ENCODE measurements at places on chromosomes 2 and 18.

DNA sequence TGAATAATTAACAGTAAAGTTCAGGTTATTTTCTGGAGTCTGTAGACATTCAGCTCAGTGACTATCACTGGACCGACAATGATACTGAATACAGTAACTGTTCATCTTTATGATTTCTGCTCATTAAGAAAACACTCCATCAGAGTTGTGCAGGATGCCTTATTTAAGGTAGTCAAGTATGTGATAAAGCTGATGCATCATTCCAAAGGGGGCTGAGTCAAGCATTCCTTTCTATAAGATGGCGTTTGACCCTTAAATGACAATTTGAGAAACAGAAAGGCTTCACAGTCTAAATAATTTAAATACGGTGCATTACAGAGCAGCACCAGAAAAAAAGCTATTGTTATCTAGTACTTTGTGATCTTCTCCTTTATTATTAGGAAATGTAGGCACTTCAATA, 131.1 kb downstream of the CDH2 start:
- DNase-seq: no peak

- DNase-seq: no peak
These were observed 1.4 kb downstream of the ASB3 start for GRCh38 chr2:53785366-53785765.

DNA sequence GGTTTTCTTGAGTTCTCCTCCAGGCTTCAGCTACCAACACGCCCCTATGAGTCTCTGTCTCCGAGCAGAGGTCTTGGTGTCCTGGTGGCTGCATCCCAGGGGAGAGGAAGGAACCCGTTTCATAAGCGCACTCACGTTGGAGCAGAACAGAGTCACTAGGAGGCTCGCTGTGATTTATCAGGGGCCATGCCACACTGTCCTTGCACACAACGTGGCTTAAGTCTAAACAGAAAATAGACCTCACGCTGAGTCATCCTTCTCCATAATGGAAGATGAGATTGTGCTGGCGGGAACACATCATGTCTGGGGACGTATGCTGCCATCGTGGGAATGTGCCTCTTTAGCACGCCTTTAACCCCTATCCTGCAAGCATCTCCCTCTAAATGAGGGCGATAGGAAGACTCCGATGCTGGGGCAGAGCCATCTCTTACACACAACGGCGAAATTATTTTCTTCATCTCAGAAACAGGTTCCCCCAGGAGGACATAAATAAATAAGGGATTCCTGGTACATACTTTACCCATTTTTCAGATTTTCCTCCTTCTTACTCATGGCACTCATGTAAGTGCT, 211.4 kb downstream of the KLHL29 start:
- DNase-seq: no peak

GRCh38 chr2:130190237-130190636, 8.0 kb downstream of the TUBA3E start:
- DNase-seq: no peak

DNA sequence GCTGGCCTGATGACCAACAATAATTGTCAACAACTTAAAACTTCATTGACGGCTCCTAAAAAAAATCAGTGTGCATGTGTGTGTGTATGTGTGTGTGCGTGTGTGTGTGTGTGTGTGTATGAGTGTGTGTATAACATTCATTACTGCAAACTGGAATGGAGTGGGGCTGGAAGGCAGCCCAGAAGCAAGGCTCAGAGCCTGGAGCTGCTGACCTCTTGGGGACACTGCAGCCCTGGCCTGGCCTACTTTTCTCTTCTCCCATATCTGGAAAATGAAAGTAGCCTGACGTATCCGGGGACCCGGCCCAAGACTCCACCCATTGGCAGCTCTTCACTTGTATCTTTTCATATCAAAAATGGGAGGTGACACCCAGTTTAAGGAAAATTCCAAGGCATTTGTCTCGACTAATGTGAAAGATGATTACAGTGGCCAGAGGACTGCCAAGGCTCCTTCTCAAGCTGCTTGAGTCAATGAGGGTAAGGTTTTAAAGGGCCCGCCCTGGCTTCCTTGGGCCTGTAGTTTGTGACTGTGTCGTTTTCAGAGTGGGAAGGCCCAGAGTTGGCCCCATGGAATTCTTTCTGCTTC, 72.4 kb upstream of the IL1R1 start:
- DNase-seq: no peak

- DNase-seq: no peak
These were observed 115.8 kb upstream of the CWC22 start for GRCh38 chr2:180122874-180123273.

- DNase-seq: no peak
These were observed 80.3 kb downstream of the MAPRE2 start for GRCh38 chr18:35121531-35121930.

DNA sequence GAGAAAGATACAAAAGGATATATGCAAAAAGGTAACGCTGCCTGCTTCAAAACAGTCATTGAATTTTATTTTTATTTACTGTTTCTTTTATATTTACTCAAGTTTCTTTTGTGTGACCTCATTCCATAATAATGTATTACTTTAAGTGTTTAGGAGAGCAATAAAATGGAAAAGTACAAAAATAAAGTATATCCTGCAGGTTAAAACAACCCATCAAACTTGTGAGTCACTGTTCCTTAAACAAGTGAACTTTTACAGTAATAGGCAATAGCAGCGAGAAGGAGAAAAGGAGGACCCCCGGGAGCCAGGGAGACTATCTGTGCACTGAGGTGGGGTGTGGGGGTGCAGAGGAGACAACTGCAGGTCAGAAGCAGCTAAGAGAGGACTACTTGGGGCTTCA, 124.5 kb downstream of the EN1 start:
- no peak for DNase-seq

DNA sequence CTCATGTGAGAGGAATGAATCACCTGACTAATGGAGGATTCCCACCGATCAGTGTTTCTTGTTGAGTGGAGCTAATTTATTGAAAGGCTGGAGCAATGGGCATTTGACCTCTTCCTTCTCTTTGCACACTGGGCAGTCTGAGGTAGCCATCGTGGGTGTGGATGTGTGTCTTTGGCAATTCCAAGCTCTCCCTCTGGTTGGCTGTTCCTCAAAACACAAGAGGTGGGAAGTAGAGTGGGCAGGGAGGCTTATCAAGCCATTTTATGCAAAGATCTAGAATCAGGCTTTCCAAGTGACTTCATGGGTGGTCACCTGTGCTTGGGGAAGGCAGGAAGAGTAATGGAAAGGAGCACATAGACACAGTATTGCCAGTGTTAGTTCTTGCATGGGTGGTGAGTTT, 154.8 kb downstream of the INSIG2 start:
- DNase-seq: no peak

DNA sequence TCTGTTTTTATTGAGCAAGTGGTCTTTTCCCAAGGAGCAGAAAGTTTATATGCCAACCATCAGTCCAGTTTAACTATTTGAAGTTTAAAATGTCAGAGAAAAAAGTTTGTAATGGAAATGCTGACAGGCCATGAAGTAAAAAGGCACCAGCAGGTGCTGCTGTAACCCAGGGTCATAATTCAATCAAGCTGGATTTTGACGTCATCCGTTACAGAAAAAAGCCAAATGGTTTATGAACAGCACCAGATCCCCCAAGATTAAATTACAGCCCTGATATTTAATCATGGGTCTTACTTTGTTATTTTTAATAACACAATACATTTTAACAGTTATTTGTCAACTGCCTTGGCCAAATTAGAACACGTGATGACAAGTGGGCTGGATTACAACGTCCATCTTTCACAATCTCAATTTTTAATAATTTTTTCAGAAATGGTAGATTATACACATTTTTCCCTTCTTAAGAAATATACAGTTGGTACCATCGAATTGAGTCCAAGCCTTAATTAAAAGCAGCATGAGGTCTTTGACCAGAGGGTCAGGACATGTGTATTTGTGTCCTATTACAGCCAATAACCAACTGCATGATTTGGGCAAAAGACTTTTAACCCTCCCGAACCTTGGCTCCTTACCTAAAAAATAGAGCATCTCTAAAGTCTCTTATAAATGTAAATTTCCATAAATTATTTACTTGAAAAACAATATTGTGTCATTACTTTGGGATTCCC, 10.0 kb downstream of the TCF4 start:
- no peak for DNase-seq

GRCh38 chr2:228103379-228103778, 78.1 kb downstream of the SPHKAP start:
- DNase-seq: no peak

DNA sequence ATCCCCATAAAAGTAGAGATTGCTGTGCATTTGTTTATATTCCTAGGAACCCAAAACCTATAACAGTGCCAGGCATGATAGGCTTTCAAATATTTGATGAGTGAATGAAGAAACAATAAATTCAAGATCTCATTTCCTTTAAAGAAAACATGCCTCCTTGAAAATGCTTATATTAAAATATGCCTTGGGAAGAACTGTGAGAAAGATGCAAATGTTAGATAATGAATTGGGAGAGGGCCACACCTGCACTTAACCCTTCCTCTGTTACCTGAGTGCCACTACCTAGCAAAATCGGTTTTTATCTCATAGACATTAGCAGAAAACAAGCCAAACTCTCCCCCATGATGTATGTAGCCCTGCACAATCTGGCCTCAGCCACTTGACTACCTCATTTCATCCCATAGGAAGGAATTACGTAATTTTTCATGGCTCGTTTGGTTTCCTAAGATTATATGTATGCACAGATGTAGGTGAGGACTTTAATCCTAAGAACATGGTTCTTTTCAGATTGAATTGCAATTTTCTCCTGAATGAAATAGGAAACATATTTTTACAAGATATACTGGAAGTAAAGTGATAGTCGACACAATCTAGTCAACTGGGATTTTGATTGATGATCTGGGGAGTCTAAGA, 25.2 kb downstream of the GULP1 start:
- no peak for DNase-seq

DNA sequence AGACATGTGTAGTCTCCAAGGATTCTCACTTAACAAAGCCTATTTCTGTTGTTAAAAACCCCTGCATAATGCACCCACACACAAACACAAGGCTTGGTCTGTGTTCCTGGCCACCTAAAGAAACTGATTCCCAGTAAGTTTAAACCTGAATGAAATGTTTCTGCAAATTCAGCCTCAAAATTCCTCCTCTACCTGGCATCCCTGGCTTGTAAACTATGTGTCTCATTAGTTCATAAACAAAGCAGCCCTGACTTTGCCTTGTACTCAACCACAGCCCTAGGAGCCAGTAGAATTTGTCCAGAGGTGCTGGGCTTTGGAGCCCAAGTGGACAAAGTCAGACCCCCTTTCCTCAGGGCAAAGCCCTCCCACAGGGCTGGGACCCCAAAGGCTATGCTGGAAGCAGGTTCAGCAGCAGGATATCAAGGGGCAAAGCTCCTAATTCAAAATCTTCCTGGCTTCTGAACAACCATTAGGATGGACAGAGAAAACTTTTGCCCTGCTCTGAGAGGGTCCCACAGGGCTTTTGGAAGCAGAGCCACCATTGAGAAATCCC, 2.6 kb upstream of the HOXD13 start:
- no peak for DNase-seq

DNA sequence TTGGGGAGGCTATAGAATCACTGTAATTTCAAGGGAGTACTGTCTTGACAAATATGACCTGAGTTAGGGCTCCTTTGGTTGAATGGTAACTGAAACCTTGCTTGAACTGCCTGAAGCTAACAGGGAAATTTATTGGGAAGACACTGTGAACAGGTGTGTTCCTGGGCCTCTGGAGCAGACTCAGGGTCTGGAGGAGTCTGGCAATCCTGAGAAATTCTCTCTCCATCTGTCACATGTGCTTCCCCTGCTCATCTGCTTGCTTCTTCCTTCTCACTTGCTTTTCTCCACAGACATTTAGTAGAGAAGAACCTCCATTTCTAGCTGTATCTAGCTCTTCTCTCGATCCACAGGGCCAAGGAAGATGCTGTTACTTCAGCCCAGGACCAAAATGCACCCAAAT, 476.5 kb downstream of the LRP1B start:
- no peak for DNase-seq

DNA sequence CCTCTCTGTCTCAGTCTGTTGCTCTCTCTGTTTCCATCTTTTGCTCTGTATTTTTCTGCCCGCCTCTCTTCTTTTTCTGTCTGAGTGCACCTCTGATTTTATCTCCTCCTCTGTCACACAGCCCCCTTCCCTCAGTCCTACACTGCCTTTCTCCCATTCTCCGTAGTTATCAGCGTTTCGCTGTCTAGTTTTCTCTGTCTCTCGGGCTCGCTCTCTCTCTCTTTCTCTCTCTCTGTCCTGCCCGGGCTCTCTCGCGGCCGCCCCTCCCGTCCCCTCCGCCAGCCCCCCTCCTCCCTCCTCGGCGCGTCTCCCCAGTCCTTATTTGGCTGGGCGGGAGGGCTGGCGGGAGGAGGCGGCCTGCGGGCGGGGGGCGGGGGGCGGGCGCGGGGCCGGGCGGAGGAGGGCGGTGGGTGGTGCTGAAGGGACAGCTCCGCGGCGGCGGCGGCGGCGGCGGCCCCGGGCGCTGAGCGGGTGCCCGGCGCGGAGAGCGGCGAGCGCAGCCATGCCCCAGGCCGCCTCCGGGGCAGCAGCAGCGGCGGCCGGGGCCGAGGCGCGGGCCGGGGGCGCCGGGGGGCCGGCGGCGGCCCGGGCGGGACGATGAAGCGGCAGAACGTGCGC, at the start of gene KCNK3:
Gene KCNK3, plus strand, starts transcription at position 444 of the 618 bp plus-strand sequence. Its CDS starts 154 bp downstream, at position 598.
- peak; percentile 11 for DNase-seq

GRCh38 chr2:160666154-160667060, 172.8 kb upstream of the RBMS1 start:
- DNase-seq: no peak

GRCh38 chr2:45825001-45825651, 173.7 kb downstream of the PRKCE start:
- DNase-seq: no peak

GRCh38 chr2:60499651-60500265, 53.7 kb downstream of the BCL11A start:
- DNase-seq: no peak

DNA sequence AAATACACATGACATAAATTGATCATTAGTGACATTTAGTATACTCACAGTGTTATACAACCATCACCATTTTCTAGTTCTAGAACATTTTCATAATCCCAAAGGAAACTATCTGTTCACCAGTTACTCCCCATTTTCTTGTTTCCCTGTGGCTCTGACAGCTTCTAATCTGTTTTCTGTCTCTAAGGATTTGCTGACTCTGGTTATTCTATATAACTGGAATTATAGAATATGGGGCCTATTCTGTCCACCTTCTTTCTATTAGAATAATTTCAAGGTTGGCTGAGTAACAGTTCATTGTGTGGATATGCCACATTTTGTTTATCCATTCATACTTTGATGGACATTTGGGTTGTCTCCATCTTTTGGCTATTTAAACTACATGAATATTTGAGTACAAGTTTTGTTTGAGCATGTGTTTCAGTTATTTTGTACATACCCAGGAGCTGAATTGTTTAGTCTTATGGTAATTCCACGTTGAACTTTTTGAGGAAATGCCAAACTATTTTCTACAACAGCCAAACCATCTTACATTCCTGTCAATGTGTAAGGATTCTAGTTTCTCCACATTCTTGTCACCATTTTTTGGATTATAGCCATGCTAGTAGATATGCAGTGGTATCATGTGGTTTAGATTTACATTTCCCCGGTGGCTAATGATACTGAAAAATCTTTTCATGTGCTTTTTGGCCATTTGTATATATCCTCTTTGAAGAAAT, 20.5 kb downstream of the KIAA1328 start:
- DNase-seq: no peak

GRCh38 chr2:86286516-86286915, 50.9 kb downstream of the REEP1 start:
- no peak for DNase-seq

GRCh38 chr18:5214583-5215351, 17.7 kb upstream of the AKAIN1 start:
- no peak for DNase-seq
